ENCODE measurements at places on chromosomes 1 and 21.
A peak's percentile ranks its signal among the peaks of the same experiment; 100 is the strongest.

- no peaks in the 10 kb centered on the region for H3K36me3 ChIP-seq
- no peak overlapping the region for H3K27ac ChIP-seq
- no peak overlapping the region for H3K4me3 ChIP-seq
- H3K4me1 ChIP-seq: peaks cover 39% of the 10 kb centered on the region
- H3K27me3 ChIP-seq: no peaks in the 10 kb centered on the region
Observed at GRCh38 chr1:220239966-220240365, 32.3 kb downstream of the RAB3GAP2 start.

DNA sequence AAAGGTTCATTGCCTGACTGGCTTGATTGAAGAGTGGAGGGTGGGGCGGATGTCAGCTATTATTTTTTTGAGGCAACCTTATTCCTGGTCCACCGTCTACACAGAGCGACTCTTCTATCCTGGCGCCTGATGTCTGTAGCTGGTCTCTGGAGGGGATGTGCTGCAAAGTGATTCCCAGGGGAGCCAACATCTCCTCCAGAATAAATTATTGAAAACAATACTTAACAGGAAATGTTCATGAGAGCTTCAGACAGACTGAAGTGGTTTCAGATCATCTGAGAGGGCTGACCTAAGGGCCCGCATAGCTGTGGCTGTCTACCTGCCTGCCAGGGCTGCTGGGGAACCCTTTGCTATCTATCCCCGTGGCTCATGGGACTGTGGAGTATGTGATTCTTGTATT is 66.7 kb downstream of the TEX35 start:
- H3K27me3 ChIP-seq: no peaks in the 10 kb centered on the region
- no peaks in the 10 kb centered on the region for H3K36me3 ChIP-seq
- H3K4me3 ChIP-seq: no peak overlapping the region
- DNase-seq: no peak
- no peak overlapping the region for H3K27ac ChIP-seq

DNA sequence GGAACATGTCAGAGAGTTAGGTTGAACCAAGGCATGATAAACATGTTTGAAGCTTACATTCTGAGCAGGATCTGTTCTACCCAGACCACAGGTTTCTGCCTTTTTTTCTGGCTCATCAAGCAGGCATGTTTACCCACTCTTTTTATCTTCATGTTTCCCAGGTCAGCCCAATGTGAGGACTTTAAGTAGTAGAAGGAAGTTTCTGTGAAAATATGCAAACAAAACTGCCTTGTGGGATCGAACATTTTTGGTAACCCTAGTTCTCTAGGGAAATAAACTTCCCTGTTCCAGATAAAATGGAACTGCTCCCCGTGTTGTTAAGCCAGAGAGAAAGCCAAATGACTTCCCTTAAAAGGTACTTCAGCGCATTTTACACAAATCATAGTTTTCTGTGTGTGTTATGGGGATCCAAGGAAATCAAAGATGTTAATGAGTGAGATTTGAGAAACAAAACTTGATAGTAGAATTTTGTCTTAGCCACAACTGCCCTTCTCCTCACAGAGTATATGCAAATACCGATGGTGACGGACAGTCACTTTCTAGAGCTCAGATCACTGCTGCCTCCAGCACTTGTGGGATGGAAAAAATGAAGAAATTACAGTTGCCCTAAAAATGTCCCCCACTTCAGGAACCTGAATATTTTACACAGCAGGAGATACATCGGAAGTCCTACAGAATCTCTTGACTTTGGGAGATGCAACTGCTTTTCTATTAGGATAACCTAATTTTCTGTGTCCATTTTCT is 765 bp upstream of the HIPK1 start:
- H3K4me1 ChIP-seq: no peaks in the 10 kb centered on the region
- DNase-seq: no peak
- peak overlapping the region; percentile 97 for H3K4me3 ChIP-seq
- no peaks in the 10 kb centered on the region for H3K36me3 ChIP-seq
- H3K27me3 ChIP-seq: no peaks in the 10 kb centered on the region
- H3K27ac ChIP-seq: peak overlapping the region; percentile 97

DNA sequence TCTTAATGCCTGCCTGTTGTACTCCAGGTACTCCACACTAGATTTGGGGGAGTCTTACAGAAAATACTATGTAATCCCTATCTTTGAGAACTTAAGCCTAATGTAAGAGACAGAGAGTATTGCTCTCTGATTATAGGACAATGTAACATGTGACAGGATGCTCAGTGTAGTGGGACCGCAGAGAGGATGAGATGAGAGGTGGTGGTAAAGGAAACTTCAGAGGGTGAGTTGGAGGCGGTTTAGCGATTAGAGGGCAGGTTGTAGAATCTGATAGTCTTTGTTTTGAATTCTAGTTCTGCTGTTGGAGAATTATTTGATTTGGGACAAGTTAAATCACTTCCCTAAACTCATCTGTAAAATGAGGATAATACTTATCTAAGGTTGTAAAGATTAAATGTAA is 5.4 kb downstream of the SOAT1 start:
- no peak overlapping the region for H3K4me3 ChIP-seq
- no peak for DNase-seq
- peaks cover 17% of the 10 kb centered on the region for H3K4me1 ChIP-seq
- no peak overlapping the region for H3K27ac ChIP-seq

DNA sequence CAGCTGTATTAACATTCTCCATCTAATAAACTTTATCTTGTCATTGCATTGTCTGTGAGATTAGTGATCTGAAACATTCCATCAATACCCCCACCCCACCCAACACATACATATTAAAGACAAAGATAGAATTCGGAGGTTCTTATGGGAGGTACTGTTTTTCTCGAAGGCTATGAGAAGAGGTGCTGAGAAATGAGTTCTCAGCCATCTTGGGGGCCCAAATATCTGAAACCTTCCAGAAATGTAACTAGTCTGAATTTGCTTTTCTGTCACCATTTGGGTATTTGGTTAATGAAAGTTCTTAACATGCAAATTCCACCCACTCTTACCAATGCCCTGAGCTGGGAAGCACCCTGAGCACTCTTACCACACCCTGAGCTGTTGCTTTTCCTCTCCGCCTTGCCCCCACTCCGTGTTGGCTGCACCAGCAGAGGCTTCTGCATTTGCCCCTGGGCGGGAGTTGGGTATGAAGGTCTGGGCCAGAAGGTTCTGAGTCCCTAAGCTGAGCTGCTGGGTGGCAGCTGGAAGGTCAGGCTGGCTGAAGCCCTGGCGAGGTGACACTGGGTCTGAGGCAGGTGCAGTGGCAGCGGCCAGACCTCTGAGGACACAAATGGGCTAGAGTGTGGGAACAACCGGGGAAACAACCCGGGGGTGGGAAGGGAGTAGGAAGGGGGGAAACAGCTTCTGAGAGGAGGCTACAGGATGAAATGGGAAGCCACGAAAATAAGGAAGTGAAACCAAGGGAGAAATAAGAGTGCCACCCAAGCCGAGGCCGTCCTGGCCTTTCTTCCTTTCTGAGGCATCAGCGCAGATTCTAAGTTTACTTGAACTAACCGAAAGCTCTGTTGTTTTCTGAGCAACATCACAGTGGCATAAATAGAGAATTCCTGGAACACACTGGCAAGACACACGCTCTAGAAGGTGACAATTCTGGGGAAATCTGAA is 26.3 kb upstream of the IER5 start:
- H3K4me1 ChIP-seq: peaks cover 6% of the 10 kb centered on the region
- H3K36me3 ChIP-seq: no peaks in the 10 kb centered on the region
- no peak overlapping the region for H3K4me3 ChIP-seq
- H3K27ac ChIP-seq: no peak overlapping the region
- no peak for DNase-seq
- H3K27me3 ChIP-seq: no peaks in the 10 kb centered on the region

GRCh38 chr1:101479945-101480344 is 243.1 kb downstream of the S1PR1 start:
- no peak for DNase-seq
- H3K27ac ChIP-seq: no peak overlapping the region
- H3K4me3 ChIP-seq: no peak overlapping the region
- H3K36me3 ChIP-seq: no peaks in the 10 kb centered on the region
- no peaks in the 10 kb centered on the region for H3K4me1 ChIP-seq

GRCh38 chr1:3011631-3012455 is 9.4 kb upstream of the ACTRT2 start:
- DNase-seq: no peak
- H3K4me1 ChIP-seq: no peaks in the 10 kb centered on the region
- H3K27me3 ChIP-seq: peaks cover 24% of the 10 kb centered on the region
- no peak overlapping the region for H3K27ac ChIP-seq
- no peaks in the 10 kb centered on the region for H3K36me3 ChIP-seq
- H3K4me3 ChIP-seq: peak overlapping the region; percentile 18

- DNase-seq: no peak
- H3K27ac ChIP-seq: peak overlapping the region; percentile 44
- H3K36me3 ChIP-seq: peaks cover 72% of the 10 kb centered on the region
- no peaks in the 10 kb centered on the region for H3K27me3 ChIP-seq
- peaks cover 18% of the 10 kb centered on the region for H3K4me1 ChIP-seq
- no peak overlapping the region for H3K4me3 ChIP-seq
Observed at GRCh38 chr1:154334079-154335024, 9.0 kb downstream of the ATP8B2 start.

GRCh38 chr1:25338188-25338981 is at the start of gene TMEM50A:
TMEM50A (plus strand) TSS chr1:25338334; CDS start chr1:25340487, 2,153 bp downstream.
- peaks cover 12% of the 10 kb centered on the region for H3K4me1 ChIP-seq
- peak within 1 kb of the TSS; percentile 93 for H3K4me3 ChIP-seq
- peak; percentile 84 for DNase-seq

- DNase-seq: no peak
- H3K4me3 ChIP-seq: no peak overlapping the region
- H3K36me3 ChIP-seq: no peaks in the 10 kb centered on the region
- H3K4me1 ChIP-seq: no peaks in the 10 kb centered on the region
- H3K27me3 ChIP-seq: no peaks in the 10 kb centered on the region
- H3K27ac ChIP-seq: peak overlapping the region; percentile 58
Observed at GRCh38 chr1:97412166-97412565, 508.7 kb downstream of the DPYD start.

DNA sequence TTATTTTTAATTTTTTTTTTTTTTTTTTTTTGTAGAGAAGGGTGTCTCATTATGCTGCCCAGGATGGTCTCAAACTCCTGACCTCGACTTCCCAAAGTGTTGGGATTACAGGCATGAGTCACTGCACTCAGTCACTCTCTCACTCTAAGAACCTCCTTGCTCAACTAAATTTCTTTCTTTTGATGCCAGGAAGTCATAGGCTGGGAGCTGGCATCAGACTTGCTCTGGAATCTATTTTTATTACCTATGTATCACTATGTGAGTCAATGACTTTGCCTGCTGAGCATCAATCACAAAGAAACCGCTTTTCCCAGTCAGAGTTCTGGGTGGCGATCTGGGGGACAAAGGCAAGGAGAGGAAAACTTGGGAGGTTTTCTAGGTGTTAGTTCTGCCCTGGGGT is 35.5 kb upstream of the PARP1 start:
- no peaks in the 10 kb centered on the region for H3K27me3 ChIP-seq
- no peaks in the 10 kb centered on the region for H3K36me3 ChIP-seq
- H3K4me3 ChIP-seq: no peak overlapping the region
- no peaks in the 10 kb centered on the region for H3K4me1 ChIP-seq
- no peak overlapping the region for H3K27ac ChIP-seq

DNA sequence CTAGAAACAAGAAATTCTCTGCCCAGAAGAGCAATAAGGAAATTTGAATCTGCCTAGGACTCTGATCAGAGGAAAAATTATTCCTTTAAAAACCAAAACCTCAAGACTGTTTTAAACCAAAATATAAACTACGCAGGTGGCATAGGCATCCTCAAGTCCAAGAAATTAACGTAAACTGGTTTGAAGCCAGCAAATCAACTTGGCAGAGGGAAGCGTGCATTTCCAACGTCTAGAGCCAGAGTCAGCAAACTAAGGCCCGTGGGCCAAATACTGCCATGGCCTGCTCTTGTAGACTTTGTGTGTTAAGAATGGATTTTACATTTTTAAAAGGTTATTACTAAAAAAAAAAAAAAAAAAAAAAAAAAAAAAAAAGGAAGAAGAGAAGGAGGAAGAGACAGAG is 67.8 kb upstream of the VTCN1 start:
- no peaks in the 10 kb centered on the region for H3K27me3 ChIP-seq
- no peak for DNase-seq

DNA sequence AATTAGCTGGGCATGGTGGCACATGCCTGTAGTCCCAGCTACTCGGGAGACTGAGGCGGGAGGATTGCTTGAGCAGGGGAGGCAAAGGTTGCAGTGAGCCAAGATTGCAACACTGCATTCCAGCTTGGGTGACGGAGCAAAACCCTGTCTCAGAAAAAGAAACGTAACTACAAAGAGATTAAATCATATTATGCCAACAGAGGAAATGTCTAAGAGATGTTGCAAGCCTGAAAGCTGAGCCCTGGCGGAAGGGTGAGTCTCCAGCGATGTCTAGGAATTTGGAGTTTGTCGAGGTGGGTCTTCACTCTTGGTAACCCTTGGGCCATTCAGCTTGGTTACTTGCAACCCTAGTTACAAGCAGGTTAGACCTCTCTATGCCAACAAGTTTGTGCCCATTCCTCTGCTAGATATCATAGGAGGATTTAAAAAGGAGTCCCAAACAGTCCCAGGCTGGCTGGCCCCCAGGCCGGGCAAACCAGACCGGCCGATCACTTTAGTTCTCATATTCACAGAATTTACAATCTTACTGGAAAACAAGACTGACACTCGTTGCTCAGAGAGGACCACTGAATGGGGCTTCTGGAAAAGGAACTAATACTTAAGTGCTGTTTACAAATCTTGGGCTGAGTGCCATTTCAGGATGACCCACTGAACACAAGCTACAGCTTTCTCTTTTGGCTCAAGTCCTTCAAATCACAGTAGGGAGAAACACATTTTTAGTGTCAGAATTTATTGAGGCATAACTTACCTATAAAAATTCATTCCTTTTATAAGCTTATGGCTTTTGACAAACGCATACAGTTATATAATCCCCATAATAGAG is 27.1 kb downstream of the SLC30A1 start:
- no peaks in the 10 kb centered on the region for H3K27me3 ChIP-seq
- DNase-seq: no peak
- no peak overlapping the region for H3K27ac ChIP-seq
- H3K4me3 ChIP-seq: no peak overlapping the region

- H3K4me1 ChIP-seq: peaks cover 21% of the 10 kb centered on the region
- H3K4me3 ChIP-seq: no peak overlapping the region
- no peak for DNase-seq
Observed at GRCh38 chr1:63982201-63982600, 208.4 kb downstream of the ROR1 start.

- no peak overlapping the region for H3K4me3 ChIP-seq
- H3K27ac ChIP-seq: no peak overlapping the region
- H3K27me3 ChIP-seq: no peaks in the 10 kb centered on the region
- DNase-seq: no peak
- no peaks in the 10 kb centered on the region for H3K36me3 ChIP-seq
Observed at GRCh38 chr1:109610609-109611307, 8.7 kb downstream of the GNAT2 start.

DNA sequence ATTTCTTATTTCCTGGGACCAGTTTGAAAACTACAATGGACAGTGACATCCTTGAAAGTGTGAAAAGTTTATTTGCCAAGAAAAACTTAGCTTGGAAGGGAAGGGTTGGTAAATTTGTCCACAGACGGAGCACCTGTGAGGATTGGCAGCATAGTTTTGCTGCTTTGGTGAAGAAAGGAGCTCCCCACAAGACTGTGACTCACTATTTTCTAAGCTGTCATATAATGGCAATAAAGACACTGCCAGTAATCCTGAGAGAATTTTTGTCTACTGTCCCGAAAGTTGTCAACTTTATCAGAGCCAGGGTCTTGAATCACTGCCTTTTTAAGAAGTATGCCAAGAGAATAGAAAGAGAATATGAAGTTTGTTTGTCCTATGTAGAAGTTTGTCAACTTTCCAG is 230.8 kb downstream of the NEGR1 start:
- no peaks in the 10 kb centered on the region for H3K4me1 ChIP-seq
- no peaks in the 10 kb centered on the region for H3K27me3 ChIP-seq
- H3K36me3 ChIP-seq: no peaks in the 10 kb centered on the region
- H3K4me3 ChIP-seq: no peak overlapping the region
- DNase-seq: no peak

GRCh38 chr1:160219062-160219929 is 14.1 kb downstream of the PEA15 start:
- H3K4me1 ChIP-seq: peaks cover 60% of the 10 kb centered on the region
- no peaks in the 10 kb centered on the region for H3K27me3 ChIP-seq
- H3K4me3 ChIP-seq: no peak overlapping the region

Data from tibial nerve (tissue), 4 donors.